ENCODE measurements at places on chromosomes 3 and 15.

DNA sequence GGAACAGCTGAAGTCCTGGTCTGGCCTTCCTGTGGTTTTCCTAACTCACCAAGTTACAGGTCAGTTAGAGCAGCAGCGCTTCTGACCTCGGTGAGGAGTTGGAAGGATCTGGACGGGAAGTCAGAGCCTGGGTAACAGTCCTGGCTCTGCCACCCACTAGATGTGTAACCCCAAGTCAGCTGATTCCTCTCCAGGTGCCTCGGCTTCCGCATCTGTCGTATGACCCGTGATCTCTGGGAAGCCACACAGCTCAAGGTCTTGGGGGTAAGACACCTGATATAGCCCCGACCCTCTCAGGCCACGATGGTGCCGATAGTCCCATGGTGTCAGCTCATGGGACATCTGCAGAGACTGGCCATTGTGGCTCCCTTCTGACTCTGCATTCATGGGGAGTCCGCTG is 8.3 kb upstream of the PIGZ start:
- DNase-seq, result no peak

GRCh38 chr15:49464522-49464921 is 41.5 kb downstream of the FGF7 start:
- DNase-seq, result no peak

- DNase-seq, result peak; percentile 89
Observed at GRCh38 chr3:106560451-106560966, 691.7 kb upstream of the CBLB start.

- peak; percentile 71 for DNase-seq
Observed at GRCh38 chr15:70765504-70766281, 2.3 kb upstream of the UACA start.

DNA sequence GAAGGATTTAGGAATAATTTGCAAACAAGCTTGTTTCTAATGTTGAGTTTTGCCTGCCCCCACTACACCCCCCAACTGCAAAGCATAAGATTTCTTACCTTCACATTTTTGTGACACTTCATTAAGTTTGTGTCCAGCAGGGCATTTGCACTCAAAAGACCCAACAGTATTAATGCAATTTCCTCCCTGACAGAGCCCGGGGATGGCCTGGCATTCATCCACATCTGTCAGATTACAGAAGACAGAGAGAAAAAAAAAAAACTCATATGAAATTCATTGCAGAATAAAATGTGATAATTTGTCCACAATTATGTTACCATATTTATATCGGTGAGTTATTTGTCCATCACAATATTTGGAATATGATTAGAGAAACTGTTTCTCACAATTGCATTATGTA is 111.5 kb downstream of the FBN1 start:
- DNase-seq, result peak; percentile 25

DNA sequence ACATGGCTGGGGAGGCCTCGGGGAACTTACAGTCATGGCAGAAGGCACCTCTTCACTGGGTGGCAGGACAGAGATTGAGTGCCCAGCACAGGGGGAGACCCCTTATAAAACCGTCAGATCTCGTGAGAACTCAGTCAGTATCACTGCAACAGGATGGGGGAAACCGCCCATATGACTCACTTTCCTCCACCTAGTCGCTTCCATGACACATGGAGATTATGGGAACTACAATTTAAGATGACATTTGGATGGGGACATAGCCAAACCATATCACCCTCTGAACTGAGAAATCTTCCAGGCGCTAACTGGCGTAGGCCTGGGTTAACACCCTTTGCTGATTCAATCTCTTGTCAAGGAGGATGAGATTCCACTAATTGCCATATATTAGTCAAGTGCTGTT is 392.3 kb downstream of the FEZF2 start:
- DNase-seq, result no peak

GRCh38 chr3:106380232-106380631 is 511.4 kb upstream of the CBLB start:
- peak; percentile 42 for DNase-seq

DNA sequence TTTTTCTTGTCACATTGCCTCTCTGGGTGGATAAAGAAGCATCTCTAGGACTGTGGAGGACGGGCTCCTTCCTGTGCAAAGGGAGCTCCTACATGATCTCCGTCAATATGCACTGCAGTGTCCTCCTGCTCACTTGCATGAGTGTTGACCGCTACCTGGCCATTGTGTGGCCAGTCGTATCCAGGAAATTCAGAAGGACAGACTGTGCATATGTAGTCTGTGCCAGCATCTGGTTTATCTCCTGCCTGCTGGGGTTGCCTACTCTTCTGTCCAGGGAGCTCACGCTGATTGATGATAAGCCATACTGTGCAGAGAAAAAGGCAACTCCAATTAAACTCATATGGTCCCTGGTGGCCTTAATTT is 478 bp downstream of the GPR15 start:
- DNase-seq, result no peak

GRCh38 chr3:179768080-179768479 is 115.2 kb downstream of the USP13 start:
- peak; percentile 85 for DNase-seq

- DNase-seq, result no peak
Observed at GRCh38 chr15:40941068-40941527, 12.0 kb downstream of the DLL4 start.

- no peak for DNase-seq
Observed at GRCh38 chr3:35757991-35758757, 118.8 kb downstream of the ARPP21 start.

GRCh38 chr3:65883613-65884012 is 155.1 kb downstream of the MAGI1 start:
- DNase-seq, result peak; percentile 45

GRCh38 chr3:132351222-132351806 is 34.1 kb downstream of the ACP3 start:
- DNase-seq, result no peak

DNA sequence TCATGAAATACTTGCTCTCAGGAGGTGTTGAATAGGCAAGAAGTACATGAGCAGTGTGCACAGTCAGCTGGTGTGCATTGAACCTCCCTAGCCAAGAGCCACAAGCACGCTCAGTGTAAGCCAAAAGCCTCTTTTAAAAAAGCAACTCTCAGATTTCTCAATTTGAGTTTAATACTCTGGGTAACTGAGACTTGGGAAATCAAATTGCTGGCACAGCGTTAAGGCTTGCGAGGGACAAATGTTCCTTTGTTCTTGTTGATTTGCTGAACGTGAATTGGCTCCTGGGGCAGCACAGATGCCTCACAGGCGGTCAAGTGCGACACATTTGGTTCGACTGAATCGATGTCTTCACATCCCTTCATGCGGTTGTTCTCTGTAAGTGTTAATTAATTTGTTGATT is at the start of gene FAM240A:
TSS of gene FAM240A (plus strand) at position 202 of the 400 bp plus-strand sequence. CDS start at position 361, 159 bp downstream.
- peak; percentile 60 for DNase-seq

GRCh38 chr3:150346981-150347863 is 60.9 kb upstream of the TSC22D2 start:
- DNase-seq, result peak; percentile 84

GRCh38 chr15:37100966-37101215 is 542 bp upstream of the MEIS2 start:
- no peak for DNase-seq

DNA sequence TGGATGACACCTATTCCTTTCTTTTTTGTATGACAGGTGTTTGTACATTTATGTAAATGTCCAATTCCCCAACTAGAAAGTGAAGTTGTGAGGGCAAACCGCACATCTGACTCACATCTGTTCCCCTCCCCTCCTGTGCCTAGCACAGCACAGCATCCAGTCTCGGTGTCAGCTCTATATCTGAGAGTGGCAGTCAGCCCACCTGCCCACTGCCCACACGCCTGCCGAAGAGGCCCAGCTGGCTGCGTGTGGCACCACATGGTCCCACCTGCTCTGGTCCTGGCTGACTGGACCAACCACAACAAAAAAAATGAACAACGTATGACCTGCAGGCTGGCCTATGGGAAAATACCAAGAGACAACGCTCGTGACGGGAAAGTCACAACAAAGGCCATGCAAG is 62.8 kb downstream of the XXYLT1 start:
- DNase-seq, result no peak

DNA sequence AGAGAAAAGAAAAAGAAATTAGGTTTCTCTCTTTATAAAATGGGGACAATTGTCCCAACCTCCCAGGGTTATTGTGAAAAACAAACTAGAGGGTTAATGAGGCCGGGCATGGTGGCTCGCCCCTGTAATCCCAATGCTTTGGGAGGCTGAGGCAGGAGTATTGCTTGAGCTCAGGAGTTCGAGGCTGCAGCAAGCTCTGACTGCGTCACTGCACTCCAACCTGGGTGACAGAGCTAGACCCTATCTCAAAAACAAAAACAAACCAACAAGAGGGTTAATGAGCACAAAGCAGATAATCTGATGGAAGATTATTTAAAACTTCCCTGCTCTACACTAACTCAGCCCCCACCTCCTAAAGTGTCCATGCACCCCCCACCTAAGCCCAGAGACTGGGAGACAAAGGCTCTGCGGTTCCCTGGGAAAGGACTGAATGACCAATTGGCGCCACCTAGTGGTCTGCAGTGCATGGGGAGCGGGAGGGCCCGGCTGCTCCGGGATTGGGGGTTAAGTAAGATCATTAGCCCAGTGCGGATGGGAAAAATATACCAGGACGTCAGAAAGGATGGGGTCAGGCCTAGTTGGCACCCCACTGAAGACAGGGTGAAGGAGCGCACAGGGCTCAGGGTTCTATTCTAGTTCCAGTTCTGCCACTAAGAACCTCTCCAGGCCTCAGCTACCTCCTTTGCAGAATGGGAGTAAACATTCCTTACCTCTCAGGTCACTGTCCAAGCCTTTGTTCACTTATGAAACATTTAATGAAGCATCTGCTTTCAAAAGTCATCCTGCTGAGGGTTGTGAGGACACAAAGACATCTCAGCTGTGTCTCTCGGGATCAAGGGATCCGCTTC is 15.6 kb downstream of the PIF1 start:
- peak; percentile 93 for DNase-seq

GRCh38 chr3:23241256-23241655 is 38.1 kb downstream of the UBE2E2 start:
- DNase-seq, result no peak

DNA sequence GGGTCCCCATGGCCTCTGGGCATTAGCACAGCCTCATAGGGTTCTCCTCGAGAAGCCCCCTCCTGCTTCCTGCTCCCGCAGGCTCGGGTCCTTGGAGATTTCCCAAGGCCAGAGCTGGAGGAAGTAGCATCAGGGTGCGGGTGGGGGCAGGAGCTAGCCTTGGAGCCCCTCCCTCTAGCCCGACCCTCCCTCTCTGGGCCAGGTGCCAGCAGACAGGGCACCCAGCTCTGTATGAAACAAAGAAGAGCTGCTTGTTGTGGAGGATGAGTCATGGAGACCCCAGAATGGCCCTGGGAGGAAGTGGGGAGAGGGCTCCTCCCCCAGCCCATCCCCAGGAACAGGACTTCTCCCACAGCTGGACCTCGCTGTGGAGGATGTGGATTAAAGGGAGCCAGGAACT is 29.2 kb downstream of the EPHB3 start:
- DNase-seq, result no peak

GRCh38 chr3:185655426-185656320 is 69.6 kb downstream of the SENP2 start:
- DNase-seq, result no peak

DNA sequence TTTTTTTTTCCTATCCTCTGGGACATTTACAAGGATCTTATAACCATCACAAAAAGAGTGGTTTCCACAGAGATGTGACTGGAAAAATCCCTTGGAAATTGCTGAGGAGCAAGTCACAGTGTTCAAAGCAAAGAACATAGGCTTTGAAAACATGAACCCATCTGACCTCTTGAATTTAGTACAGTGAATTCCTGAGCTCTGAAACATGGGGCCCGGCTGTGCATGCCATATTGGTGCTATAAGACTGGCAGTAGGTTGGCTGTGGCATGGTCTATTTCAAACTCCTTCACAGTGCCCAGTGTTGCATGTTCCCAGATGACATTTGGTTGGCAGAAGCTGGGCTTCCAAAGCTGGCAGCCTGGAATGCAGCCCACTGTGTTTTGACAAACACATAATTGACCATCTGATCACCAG is 202.2 kb downstream of the TIGIT start:
- peak; percentile 75 for DNase-seq

DNA sequence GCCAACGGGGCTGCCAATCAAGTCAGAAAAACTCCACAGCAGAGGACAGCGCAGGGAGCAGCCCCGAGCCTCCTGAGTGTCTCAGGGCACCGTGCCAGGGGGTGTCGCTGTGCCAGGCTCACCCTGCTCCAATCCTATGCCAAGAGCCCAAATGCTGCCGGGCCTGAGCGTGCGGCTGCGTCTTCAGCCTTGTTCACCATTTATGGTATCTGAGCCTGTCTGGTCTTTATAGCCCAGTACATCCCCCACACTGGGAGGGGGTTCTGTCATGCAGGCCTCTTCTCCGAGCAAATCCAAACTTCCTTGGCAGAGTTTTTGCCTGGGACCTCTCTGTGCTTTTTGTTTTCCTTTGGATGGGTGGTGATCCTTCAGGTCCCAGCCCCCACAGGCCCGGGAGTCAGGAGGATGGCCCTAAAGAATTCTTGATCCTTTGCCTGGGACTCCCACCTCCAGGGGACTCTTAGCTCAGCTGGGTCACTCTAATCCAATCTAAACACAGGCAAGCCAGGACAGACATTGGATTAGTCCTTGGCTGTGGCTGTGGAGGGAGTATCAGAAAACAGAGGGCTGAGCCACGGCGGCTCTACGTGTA is 135.1 kb upstream of the HACD2 start:
- no peak for DNase-seq

DNA sequence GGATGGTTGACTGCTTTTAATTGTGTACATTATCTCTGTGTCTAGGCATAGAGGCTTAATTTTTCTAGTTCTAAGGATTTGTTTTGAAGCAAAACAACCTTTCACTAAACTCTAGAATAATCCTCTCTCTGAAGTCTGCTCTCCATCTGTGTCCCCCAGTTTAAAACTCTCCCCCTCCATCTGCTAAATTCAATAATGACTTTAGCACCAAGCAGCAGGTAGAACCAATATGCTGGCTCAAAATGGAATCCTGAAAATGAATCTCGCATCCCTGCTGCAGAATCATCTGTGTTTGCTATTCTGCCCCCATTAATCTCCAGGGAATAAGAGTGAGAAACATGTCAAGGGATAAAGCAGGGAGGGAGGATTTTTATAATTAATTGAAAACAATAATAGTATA is 111.8 kb downstream of the TUSC7 start:
- DNase-seq, result no peak

DNA sequence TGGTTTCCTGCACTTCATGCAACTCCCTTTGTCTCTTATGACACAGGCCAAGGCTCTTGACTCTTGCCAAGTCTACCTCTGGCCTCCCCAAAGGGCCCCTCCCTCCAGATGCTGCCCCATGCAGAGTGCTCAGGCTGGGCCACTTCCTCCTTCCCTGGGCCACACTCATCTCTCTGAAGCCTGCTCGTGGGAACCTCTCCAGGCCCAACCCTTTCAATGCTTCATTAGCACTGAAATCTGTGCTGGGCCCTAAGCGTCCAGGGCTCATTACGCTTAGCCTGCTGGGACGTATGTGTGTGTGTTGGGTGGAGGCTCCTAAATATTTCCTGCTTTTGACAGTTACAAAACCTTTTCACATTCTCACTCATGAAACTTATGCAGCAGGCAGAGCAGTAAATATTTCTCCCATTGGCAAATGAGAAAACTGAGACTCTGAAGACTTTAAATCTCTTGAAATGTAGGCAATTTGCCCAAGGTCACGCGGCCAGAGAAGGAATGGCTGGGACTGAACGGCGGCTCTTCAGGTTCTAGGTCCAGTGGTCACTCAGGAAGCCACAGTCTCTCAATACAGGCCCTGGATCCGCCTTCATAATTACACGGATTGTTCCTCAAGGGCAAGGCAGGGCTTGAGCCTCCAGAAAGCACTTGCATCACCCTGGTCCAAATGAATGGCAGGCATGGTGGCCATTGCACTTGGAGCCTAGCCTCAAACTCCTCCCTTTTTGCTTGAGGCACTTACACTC is 241.7 kb upstream of the HES1 start:
- no peak for DNase-seq

- DNase-seq, result no peak
Observed at GRCh38 chr15:84855136-84855535, 29.3 kb upstream of the SLC28A1 start.
